ENCODE measurements at places on chromosomes 3 and 15.

DNA sequence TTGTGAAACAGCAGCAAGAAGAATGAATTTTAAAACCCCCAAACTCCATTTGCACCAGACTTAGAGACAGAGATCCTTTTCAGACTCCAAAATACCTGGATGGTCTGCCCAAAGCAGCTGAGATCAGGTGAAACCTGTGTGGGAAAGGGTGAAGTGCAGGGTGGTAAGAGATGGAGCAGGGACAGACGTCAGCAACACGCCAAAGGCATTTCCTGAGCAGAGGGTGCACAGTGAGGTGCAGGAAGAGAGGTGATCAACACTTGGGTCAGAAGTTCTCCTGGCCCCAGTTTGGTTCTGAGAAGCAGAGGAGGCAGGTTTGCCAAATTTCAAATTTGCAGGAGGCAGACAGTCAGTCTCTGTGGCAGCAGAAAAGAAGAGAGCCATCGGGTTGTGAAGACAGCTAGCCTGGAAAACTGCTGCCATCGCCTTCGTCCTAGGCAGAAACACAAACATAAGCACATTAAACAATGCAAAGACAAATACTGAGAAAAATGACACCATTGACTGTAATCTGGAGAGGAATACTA lies 9.8 kb downstream of the CCR4 start:
- DNase-seq = no peak

DNA sequence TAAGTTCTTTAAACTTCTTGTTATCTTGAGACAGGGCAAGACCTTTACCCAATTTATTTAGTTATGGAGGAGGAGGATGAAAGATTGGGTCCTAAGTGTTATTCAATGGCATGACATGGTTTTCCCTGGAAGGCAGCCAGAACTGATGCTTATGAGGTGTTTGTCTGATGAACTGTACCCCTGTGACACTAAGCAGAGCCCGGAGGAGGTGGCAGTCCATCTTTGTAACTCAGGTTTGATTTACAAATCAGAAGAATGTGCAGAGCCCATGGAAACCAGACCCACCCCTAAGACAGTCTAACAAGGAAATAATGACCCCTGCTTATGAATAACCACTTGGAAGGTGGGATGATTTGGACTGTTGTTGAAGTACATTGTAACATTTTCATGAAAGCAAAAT lies 878.6 kb upstream of the NR2F2 start:
- no peak for DNase-seq

- no peak for DNase-seq
Observed at GRCh38 chr15:81784751-81785150, 261.1 kb downstream of the MEX3B start.

GRCh38 chr3:16494814-16495431 lies 18.6 kb downstream of the RFTN1 start:
- DNase-seq = no peak

GRCh38 chr3:4981294-4981664 lies 2.0 kb downstream of the BHLHE40 start:
- DNase-seq = no peak

GRCh38 chr3:126111126-126111551 lies 27.2 kb upstream of the SLC41A3 start:
- no peak for DNase-seq

DNA sequence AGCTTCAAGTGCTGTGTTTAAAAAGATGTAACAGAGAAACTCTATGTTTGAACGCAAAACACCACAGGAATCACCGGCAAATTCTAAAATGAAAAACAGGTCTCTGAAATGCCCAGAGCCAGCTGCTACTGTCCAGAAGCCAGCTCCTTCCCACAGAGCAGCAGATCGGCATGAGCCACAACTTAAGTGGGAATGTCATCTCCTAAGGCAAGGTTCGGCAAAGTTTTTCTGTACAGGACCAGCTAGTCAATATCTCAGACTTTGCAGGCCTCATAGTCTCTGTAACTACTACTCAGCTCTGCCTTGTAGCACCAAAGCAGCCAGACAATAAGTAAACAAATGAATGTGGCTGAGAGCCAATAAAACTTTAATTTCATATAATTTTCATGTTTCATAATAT lies 4.9 kb downstream of the PLOD2 start:
- DNase-seq = no peak

- no peak for DNase-seq
Observed at GRCh38 chr15:83999396-84000135, 236.0 kb upstream of the GOLGA6L4 start.

DNA sequence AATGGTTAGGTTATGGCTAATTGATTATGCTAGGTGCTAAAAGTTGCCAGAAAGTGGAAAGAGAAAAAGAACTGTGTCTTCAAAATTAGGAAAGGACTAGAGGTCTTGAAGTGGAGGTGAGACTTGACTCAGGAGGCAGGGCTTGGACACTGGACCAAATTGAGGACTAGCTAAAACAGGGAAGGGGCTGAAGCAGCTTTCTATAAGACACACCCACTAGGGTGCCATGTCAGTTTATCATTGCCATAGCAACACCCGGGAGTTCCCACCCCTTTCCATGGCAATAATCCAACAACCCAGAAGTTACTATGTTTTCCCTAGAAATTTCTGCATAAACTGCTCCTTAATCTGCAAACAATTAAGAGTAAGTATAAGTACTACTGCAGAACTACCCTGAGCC lies 42.9 kb upstream of the MITF start:
- no peak for DNase-seq

- no peak for DNase-seq
Observed at GRCh38 chr15:89728254-89728653, 22.8 kb downstream of the MESP1 start.

DNA sequence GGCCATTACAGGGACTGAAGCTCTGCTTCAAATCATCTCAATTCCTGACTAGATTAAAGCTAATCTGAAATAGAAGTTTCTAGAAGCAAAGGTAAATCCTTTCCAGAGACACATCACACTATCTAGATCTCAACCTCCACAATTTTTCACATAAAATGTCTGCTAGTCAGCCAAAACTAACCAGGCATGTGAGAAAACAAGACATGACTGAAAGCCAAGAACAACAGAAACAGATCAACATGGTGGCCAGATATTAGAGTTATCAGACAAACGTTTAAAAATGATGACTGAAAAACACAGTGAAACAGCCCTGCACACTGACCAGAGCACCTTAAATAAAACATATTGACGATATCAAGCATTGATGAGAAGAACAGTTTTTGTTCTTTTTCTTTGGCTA lies 59.1 kb downstream of the SUMF1 start:
- no peak for DNase-seq

GRCh38 chr3:71360180-71360579 lies 223.3 kb downstream of the FOXP1 start:
- DNase-seq = no peak

DNA sequence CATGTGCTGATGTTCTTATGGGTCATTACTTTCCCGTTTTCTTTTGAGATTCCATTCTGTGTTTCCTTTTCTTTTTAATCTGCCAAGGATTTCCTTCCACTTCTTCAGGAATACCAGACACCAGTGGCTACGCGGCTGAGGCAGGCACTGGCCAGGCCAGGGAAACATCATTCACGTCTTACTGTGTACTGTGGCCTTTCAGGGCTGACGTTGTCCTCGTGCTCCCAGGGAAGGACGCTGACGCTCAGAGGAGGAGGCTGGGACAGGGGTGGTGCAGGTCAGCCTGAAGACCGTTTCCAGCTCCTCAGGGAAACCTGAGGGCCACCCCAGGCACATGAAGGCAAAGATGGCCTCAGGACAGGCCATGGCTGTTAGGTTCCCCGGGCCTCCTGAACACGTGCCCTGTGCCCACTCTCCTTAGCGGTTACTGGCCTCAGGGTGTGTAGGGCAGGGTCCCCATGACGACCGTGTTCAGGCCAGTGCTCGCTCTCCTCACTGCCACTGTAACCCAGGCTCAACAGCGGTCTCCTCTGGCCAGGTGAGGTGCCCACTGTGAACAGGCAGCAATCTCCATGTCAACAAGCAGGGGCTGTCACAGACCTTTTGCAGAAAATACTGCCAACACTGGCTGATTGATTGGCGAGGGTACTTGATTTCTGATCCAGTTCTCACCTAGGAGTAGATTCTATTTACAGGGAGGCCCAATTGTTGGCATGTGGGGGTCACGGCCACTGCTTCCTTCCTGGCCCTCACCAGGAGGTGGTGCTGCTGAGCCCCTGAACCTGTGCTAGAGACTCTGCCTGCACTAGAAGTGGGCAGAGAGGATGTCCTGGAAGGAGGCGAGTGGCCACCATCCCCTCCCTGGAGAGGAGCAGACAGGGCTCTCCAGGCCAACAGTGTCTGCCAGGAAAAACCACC lies 169.5 kb downstream of the ATP10A start:
- no peak for DNase-seq
